Stomach (tissue), 19 donors: ENCODE measurements at places on chromosomes 7 and 10.

DNA sequence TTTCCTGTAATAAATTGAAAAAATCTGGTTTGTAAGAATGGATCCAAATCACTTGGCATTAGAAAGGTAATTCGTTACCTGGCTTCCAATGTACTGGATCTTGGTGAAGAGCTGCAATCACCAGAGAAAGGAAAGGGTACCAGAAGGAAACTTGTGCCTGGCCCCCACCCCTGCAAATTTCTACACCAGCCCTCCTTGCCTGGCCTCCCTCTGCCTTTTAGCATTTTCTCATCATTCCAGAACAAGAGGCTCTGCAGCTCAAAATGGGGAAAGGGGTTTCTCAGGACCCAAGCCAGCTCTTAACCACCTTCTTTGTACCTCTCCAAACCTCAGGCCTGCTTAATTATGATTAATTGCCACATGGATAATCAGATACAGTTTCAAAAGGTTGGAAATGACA lies 612.8 kb upstream of the MGMT start:
- no peak for DNase-seq
- no peaks in the 10 kb centered on the region for H3K27me3 ChIP-seq
- no peak overlapping the region for H3K4me3 ChIP-seq
- no peak overlapping the region for H3K27ac ChIP-seq
- H3K4me1 ChIP-seq, result peaks cover 8% of the 10 kb centered on the region

- H3K27ac ChIP-seq, result no peak overlapping the region
- H3K4me3 ChIP-seq, result no peak overlapping the region
- H3K36me3 ChIP-seq, result no peaks in the 10 kb centered on the region
- H3K27me3 ChIP-seq, result no peaks in the 10 kb centered on the region
- no peak for DNase-seq
Observed at GRCh38 chr10:21388589-21388988, 136.9 kb downstream of the SKIDA1 start.

GRCh38 chr7:138610671-138611170 lies 90.4 kb downstream of the SVOPL start:
- H3K27ac ChIP-seq, result no peak overlapping the region
- no peaks in the 10 kb centered on the region for H3K27me3 ChIP-seq
- no peak for DNase-seq
- no peaks in the 10 kb centered on the region for H3K36me3 ChIP-seq

GRCh38 chr7:95105627-95106026 lies 198.2 kb downstream of the PPP1R9A start:
- no peaks in the 10 kb centered on the region for H3K36me3 ChIP-seq
- H3K27me3 ChIP-seq, result no peaks in the 10 kb centered on the region
- no peak for DNase-seq
- H3K4me1 ChIP-seq, result peaks cover 5% of the 10 kb centered on the region
- no peak overlapping the region for H3K4me3 ChIP-seq
- no peak overlapping the region for H3K27ac ChIP-seq

DNA sequence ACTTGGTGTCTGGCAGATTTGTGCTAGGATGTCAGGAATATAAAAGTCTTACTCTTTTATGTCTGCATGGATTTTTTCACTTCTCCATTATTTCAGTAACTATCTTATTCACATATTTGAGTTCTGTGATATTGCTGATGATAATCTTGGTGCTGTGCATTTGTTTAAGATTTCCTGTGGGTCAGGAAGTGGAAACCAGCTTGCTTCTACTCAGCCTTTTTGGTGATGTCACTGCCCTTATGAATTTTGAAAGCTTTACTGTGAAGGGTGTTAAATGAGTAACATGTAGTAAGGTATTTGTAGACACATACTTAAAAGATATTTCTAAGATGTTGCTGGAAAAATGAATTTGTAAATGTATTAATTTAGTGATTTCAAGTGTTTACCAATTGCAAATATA lies 69.5 kb upstream of the VOPP1 start:
- DNase-seq, result no peak
- peaks cover 8% of the 10 kb centered on the region for H3K4me1 ChIP-seq
- no peak overlapping the region for H3K27ac ChIP-seq
- peaks cover 10% of the 10 kb centered on the region for H3K27me3 ChIP-seq
- H3K36me3 ChIP-seq, result no peaks in the 10 kb centered on the region

DNA sequence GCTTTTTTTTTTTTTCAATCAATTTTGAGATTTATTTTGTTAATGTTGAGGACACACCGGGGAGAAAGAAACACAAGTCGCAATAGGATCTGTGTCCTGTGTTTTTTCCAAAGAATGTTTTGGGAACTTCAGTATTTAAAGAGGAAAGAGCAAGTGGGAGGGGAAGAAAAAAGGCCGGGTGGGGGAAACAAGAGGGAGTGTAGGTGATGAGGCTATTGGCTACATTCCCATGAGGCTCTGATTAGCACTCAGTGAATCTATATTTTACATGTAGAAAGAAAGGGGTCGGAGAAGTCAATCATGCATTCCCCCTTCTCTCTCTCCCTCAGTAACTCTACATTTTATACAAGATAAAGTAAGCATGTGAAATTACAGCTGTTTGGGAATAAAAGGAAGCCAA lies 4.1 kb downstream of the ZNF680 start:
- peak overlapping the region; percentile 55 for H3K27ac ChIP-seq
- H3K4me1 ChIP-seq, result peaks cover 21% of the 10 kb centered on the region
- H3K36me3 ChIP-seq, result peaks cover 8% of the 10 kb centered on the region
